ENCODE measurements at places on chromosomes 13 and 19.

- no peak for DNase-seq
These were observed 1.5 kb downstream of the ILF3 start for GRCh38 chr19:10655457-10656312.

GRCh38 chr19:39542206-39542605, 2.2 kb upstream of the EID2 start:
- DNase-seq = no peak

- DNase-seq = no peak
These were observed 314.6 kb upstream of the SGCG start for GRCh38 chr13:22866221-22866620.

- no peak for DNase-seq
These were observed at the start of gene TUBA3C for GRCh38 chr13:19181621-19182485. TSS of gene TUBA3C (minus strand) at chr13:19181824. CDS start at chr13:19181747, 77 bp downstream.

- DNase-seq = no peak
These were observed 128.8 kb downstream of the SIPA1L3 start for GRCh38 chr19:38035515-38036495.

DNA sequence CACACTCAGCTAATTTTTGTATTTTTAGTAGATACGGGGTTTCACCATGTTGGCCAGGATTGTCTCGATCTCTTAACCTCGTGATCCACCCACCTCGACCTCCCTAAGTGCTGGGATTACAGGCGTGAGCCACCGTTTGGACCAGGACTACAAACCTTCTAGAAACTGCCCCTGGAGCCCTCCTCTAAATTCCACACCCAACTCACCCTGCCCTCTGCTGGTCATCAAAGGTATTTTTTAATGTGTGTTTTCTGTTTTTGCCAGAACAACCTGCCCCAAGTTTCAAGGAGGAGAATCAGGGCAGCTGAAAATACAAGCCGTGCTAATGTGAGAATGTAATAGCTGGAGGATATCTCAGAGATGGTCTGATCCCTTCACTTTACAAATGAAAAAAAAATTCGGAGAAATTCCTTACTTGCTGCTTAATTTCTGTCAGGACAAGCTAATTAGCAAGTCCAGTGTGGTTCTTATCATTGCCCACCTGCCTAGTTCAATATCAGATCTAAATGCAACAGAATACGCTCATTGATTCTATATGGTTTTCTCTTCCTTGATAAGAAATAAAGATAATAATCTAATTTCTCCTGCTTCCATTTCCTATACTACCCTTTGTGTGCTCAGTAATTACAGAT, 4.1 kb downstream of the ATP8A2 start:
- peak; percentile 14 for DNase-seq

DNA sequence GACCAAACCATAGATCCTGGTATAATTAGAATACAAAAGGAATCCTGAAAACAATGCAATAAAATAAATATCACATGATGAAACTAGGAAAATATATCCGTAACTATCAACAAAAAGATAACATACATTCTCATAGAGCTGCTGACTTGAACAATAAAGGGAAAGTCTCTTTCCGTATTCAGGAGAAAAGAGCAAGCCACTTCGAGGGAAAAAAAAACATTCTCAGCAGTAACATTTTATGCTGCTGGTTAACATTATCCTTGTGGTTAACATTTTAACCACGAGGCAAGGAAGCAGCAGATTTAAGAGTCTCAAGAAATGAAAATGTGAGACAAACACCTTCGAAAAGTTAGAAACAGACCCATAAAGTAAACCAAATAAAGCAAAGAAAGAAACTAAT, 25.8 kb downstream of the NALCN start:
- no peak for DNase-seq

DNA sequence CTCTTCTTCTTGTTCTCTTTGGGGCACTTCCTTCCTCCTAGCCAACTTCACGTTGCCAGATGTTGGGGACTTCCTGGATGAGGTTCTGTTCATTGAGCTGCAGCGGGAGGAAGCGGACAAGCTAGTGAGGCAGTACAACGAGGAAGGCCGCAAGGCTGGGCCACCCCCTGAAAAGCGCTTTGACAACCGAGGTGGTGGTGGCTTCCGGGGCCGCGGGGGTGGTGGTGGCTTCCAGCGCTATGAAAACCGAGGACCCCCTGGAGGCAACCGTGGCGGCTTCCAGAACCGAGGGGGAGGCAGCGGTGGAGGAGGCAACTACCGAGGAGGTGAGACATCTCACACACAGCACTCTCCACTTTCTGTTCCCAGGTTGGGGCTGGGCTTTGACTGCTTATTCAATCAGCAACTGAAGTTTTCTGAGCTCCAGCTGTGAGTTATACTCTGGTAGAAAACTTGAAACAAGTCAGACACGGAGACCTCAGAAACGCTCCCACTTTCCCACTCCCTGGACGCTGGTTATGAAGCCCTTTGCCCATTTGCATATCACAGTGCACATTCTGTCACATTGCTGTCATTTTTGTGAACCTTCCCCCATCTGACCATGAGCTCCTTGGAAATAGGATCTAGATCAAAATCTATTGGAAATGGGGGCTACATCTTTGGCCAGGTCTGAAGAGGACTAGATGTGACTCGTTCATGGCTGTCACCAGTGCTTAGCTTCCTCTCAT, 7.2 kb upstream of the CCDC97 start:
- peak; percentile 34 for DNase-seq

DNA sequence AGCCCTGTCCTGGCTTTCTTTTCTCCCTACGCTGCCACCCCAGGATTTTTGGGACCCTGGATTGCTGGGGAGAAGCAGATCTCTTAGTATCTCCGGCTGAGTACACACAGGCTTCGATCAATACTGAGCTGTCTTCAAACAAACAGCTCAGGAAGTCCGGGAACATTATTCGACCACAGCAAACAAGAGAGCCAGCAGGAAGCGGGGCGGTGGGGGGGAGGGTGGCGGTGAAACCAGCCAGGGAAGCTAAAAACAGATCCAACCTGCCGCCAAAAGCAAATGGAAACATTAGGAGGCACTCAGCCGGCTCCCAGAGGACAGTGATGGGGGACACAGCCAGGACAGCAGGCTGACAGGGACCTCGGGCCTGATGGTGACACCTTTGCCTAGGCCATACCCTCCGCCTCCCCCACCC, 12.2 kb upstream of the BCAM start:
- DNase-seq = no peak

- DNase-seq = no peak
These were observed 32.9 kb upstream of the ZNF429 start for GRCh38 chr19:21472507-21472906.

DNA sequence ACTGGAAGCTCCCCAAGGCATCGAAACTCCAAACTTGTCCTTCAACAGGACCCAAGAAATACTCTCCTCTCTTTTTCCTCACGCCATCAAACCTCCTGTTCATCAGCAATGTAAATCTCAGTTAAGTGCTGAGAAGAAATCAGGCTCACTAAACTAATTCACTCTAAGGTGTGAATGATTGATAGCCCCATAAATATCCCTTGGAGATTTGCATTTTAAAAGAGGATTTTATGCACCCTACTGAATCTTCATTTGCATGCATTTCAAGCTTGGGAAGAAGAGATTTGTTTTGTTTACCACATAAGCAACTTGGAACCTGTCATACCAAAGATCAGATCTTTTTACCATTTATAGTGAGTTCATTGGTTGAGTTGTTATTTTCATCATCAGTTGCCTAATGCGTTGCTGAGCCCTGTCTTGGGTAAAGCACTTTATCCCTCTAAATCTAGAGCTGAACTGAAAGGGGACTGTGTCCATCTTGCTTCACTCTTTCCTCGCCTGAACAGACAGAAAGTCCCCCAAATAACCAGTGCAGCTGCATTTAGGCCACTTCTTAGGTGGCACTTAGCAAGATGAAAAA, 40.2 kb upstream of the GSX1 start:
- no peak for DNase-seq

DNA sequence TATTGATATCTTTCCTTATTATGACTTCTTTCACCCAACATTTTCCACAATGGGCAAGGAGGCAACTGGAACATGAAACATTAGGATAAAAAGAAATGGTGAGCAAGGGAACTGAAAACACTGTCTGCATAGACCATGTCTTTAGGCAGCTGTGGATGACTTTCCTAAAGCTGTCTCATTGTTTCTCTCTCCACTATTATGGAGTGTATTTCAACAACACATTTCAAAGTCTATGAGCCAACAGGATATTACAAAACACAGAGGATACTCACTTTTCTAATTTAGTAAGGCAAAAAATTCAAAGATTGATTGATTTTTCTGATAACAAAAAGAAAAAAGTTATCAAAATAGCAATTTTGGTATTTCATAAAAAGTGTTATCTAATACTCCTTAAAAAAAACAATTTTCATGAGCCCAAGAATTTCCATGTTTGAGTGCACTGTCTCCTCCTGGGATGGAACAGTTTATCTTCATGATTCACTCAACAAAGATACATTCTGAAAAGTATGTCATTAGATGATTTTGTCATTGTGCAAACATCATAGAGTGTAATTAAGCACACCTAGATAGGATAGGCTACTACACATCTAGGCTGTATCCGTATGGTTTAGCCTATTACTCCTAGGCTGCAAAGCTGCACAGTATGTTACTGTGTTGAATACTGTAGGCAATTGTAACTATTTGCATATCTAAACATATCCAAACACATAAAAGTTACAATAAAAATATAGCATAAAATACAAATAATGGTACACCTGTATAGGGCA, 1568.4 kb downstream of the SLITRK5 start:
- no peak for DNase-seq

- DNase-seq = no peak
These were observed 107.4 kb downstream of the KCTD12 start for GRCh38 chr13:76778853-76779252.

DNA sequence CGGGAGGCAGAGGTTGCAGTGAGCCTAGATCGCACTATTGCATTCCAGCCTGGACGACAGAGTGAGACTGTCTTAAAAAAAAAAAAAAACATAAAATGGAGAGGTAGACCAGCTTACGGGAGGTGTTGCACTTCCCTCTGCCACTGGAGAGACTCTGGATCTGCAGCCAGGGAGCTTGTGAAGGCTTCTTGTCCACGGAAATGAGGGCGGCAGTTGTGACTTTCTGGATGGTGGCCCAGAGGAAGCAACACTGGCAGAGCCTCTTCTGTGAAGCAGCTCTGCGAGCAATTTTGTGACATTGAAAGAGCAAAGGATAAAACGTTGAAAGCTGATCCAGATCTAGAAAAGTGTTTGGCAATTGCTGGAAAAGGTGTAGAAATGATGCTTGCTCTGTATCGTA, 10.4 kb downstream of the SPINT2 start:
- DNase-seq = no peak

GRCh38 chr19:35919306-35919705, 11.2 kb upstream of the TYROBP start:
- no peak for DNase-seq

- no peak for DNase-seq
These were observed 150.3 kb downstream of the KATNAL1 start for GRCh38 chr13:30156826-30157615.

DNA sequence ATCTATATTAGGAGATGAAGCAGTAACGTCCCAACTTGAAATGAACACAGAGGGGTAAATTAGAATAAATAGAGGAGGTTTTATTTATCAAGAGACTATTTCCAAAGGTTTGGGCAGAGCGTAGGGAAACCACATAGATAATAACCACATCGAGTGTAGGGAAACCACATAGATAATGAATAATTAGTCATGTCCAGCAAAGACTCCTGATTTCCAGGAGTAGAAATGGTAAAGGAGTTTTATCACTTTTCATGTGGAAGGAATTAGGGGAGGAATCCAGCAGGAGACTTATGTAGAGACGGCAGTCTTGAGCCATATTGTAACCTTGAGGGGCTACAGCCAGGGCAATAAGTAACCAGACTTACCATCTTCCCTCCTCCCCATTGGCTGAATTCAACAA, 136.3 kb upstream of the CSNK1A1L start:
- no peak for DNase-seq

DNA sequence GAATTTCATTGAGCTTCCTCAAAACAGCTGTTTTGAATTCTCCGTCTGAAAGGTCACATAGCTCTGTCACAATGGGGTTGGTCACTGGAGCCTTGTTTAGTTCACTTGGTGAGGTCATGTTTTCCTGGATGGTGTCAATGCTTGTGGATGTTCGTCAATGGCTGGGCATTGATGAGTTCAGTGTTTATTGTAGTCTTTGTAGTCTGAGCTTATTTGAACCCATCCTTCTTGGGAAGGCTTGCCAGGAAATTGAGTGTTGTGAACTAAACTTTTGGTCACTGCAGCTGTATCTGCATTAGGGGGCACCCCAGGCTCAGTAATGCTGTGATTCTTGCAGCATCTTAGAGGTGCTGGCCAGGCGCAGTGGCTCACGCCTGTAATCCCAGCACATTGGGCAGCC, 22.0 kb downstream of the BLOC1S3 start:
- DNase-seq = no peak

GRCh38 chr13:30429721-30430694, 7.7 kb downstream of the UBE2L5 start:
- peak; percentile 54 for DNase-seq

GRCh38 chr13:97752961-97753668, 200.4 kb upstream of the IPO5 start:
- no peak for DNase-seq

DNA sequence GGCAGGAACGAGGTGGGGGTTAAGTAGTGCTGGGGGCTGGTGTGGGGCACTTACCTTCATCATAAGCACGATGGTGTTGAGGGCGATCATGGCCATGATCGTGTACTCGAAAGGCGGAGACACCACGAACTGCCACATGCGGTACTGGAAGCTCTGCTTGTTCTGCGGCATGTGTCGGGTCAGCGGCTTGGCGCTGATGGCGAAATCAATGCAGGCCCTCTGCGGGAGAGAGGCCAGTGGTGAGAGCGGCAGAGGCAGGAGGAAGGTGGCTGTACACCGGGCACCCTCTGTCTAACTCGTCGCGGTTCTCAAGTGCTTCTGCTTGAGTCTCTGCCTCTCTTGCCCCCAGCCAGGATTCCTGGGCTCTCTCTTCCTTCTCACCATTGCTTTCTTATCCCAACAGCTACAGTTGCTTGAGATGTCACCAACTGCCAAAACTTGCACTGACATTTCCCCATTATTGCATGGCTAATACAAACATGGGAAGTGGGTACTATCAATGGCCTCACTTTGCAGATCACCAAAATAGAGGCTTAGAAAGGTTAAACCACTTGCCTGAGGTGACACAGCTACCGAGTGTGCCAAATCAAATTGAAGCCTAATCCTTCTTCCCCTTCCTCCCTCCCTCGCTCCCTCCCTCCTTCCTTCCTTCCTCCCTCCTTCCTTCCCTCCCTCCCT, 105.0 kb downstream of the IER2 start:
- no peak for DNase-seq

- no peak for DNase-seq
These were observed 736.9 kb upstream of the PCDH9 start for GRCh38 chr13:67967031-67967430.
